ENCODE measurements at places on chromosomes 7 and 10.

- DNase-seq, result no peak
Measured at GRCh38 chr10:128055061-128055868, 71.0 kb downstream of the MKI67 start.

DNA sequence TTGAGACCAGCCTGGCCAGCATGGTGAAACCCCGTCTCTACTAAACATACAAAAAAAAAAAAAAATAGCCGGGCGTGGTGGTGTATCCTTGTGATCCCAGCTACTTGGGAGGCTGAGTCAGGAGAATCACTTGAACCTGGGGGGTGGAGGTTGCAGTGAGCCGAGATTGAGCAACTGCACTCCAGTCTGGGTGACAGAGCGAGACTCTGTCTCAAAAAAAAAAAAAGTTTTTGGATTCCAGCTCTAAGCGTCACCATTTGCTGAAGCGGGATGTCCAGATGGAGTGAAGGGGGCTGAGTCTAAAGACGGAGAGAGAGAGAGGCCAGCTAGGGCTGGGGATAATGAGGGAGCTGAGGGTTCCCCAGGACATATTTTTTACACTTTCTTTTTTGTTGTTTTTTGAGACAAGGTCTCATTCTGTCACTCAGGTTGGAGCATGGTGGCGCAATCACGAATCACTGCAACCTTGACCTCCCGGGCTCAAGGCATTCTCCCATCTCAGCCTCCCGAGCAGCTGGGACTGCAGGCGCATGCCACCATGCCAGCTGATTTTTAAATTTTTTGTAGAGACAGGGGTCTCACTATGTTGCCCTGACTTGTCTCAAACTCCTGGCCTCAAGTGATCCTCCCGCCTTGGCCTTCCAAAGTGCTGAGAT, 9.4 kb upstream of the HK1 start:
- no peak for DNase-seq

- peak; percentile 31 for DNase-seq
Measured at GRCh38 chr10:44786286-44786850, 124.8 kb upstream of the TMEM72 start.

DNA sequence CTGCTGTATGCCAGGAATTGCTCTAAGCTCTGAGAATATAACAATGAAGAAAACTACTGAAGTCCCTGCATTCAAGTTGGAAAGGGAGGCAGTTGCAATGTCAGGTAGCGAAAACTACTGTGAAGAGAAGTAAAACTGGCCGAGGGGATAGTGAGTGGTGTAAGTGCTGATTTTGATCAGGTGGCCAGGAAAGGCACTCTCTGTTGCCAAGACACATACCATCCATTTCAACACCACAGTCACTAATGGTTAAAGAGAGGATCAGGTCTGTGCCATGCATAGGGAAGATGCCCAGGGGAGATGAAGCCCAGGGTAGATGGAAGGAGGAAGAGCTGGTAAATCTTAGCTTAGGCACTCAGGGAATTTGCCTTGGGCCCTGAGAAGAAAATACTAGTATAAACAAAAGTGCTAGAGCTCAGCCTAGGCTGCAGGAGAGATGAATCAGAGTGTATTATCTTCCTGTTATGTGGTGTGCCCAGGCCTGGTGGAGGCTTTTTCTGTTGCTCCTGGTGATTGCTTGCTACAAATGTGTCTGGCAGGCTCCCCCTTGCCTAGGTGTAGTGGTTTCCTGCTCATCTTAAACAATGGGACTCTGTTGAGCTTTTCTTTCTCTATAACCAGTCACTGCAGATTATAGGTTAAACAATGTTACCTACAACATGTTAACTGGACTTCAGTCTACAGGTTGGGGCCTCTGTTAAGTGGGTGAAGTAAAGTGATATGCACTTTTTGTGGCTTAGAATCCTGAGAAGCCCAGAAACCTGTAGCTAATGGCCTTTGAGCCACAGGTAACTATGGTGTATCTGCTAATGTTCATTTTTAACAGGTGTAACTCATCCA, 125.5 kb downstream of the LRRC4 start:
- DNase-seq, result no peak

- DNase-seq, result no peak
Measured at GRCh38 chr10:49740346-49741107, 21.6 kb downstream of the OGDHL start.

DNA sequence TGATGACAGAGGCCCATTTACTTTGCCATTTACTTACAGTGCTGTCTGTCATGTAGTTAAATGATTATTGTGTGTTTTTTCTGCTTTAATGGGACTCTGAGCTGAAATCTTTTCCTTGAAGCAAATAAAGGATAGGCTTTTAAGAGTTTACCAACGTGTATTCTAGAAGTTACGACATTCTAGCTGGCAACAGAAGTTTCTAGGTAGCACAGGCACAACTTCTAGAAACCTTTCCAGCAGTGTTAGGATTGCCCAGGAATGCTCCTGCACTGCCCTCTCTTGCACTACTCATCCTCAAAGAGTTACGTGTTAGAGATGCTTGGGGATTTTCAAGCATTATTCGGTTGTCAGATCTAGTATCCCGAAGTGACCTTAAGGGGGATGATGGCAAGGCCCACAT, 42.5 kb upstream of the TMEM236 start:
- no peak for DNase-seq

- peak; percentile 55 for DNase-seq
Measured at GRCh38 chr10:126063353-126063791, 167.0 kb downstream of the FANK1 start.

- no peak for DNase-seq
Measured at GRCh38 chr10:117417196-117417595, 42.0 kb upstream of the PDZD8 start.

GRCh38 chr7:54186336-54186735, 355.8 kb upstream of the VSTM2A start:
- no peak for DNase-seq

GRCh38 chr7:31850601-31851000, 163.6 kb downstream of the PPP1R17 start:
- no peak for DNase-seq

DNA sequence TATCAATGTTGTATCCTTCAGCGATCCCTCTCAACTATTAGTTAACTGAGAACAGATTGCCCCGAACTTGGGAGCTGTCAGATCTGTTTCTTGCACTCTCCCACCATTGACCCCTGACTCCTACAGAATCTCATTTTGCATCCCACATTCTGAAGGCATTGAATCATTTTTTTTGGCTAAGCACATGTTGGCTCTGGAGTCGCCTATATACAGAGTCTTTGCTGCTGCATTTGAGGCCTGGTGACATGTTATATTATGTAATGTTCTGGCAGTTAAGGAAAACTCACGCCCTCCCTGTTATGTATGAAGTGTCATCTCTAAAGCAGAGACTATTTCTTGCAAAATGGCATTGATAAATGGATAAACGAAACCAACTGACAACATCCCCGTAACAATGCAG, 159.2 kb upstream of the ITGB1 start:
- DNase-seq, result no peak

GRCh38 chr10:89335226-89335625, 7.4 kb downstream of the IFIT3 start:
- DNase-seq, result no peak

- no peak for DNase-seq
Measured at GRCh38 chr10:75532253-75532924, 101.0 kb downstream of the LRMDA start.

DNA sequence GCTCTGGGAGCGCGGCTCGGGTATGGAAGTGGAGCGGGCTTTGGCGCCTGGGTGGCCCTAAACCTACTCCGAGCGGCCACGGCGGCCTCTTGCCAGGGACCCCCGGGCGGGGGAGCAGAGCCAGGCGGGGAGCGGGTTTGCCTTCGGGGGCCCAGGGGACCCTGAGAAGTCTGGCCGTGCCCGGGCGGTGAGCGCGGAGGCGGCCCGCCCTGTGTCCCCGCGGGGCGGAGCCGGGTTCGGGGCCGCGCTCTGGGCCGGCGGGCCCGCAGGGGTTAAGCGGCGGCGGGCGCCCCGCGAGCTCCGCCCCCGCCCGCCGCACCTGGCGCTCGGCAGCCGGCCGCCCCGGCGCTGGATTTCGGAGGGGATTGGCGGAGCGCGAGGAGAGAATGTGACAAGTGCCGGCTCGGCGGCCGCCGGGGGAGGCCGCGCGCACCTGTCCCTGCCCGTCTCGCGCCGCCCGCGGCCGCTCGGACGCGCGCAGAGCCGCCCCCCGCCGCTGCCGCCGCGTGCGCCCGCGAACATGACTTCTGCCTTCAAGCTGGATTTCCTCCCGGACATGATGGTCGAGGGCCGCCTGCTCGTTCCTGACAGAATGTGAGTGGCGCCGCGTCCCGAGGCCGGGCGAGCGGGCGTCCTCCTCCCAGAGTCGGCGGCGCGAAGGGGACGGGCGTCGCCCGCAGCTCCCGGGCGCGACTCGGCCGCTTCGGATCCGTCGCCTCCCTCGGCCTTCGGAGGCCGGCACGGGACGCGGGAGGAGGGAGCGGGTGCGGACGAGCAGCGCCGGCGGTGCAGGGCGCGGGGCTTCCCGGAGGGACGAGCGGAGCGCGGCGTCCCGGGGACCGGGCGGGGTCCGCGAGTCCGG, at the start of gene CELF2:
CELF2 (plus strand) TSS at position 303 of the 862 bp plus-strand sequence; CDS start at position 521, 218 bp downstream.
- no peak for DNase-seq

DNA sequence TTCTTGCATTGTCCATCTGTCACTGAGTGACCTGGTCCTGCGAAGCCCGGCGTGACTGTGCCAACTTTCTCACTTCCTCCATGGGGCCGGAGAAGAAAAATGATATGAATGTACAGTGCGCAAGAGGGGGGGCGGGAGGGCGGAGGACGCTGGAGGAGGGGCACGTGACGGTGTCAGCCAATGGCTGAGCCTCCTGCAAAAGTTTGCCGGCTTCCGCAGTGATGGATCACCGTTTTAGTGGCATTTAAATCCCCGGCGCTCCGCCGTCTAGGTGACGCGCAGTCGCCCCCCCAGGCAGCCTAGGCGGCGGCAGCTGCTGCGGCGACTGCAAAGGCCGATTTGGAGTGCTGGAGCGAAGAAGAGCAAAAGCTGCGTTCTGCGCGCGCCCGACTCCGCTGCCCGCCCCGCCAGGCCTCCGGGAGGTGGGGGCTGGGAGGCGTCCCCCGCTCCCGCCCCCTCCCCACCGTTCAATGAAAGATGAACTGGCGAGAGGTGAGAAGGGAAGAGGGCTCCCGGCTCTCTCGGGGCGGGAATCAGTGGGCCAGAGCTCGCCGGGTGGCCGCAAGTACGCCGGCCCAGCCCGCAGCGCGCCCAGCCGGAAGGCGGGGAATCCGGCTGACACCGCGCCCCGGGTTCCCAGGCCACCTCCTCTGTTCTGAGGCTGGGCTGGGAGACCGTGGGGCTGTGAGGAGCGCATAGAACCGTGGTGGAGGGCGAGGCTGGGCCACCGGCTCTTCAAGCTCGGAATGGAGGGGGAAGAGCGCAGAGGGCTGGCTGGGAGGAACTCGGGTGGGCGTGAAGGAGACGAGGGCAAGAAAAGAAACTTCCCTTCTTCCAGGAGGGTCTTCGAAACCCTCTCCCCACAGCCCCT, at the start of gene HOXA1:
HOXA1 (minus strand) TSS at position 104 of the 871 bp plus-strand sequence; CDS start at position 16, 88 bp downstream.
- DNase-seq, result peak; percentile 51

- no peak for DNase-seq
Measured at GRCh38 chr10:50992972-50993766, 81.1 kb upstream of the PRKG1 start.

DNA sequence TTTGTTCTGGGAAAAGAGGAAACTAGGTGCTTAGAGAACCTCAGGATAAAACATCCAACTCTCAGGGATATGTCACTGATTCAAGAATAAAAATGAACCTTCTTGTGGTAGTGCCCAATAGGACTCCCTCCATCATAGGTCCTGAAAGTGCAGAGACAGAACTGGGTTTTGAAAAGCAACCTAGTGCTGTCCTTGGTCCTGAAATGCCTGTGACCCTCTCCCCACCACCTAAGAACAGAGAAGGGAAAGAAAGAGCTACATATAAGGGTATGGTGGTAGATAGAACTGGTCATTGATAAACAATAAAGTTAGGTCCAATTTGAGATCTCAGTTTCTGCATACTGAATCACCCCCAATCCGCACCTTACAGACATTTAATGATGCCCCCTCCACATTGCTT, 953.3 kb downstream of the XPNPEP1 start:
- no peak for DNase-seq

GRCh38 chr7:69696054-69696591, 97.8 kb downstream of the AUTS2 start:
- no peak for DNase-seq

DNA sequence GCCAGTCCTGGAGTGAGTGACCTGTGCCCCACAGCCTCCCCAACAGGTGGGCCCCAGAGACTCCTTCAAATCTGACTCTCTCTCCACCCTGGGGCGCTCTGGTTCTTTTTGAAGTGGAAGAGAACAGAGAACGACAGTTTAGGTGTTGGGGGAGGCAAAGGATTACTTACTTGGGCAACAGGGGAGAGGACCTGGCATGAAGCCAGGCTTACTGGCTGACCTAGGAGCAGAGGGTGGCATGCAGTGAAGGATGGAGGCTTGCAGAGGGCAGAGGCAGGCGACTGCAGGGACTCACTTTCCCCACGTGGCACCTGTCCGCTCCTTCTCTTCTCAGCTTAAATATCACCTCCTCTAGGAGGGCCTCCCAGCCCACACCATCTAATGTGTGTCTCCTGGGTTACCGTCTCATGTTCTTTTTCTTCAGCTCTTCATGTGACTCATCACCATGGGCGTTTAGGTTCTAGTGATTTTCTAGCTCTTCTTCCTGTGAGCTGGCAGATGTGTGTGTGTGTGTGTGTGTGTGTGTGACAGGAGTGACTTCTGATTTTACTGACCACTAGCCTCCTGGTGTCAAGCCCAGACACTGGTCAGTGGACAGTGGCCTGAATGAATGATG, 15.5 kb downstream of the LZTS2 start:
- DNase-seq, result peak; percentile 64

GRCh38 chr10:11823989-11824346, 812 bp downstream of the PROSER2 start:
- no peak for DNase-seq

- DNase-seq, result no peak
Measured at GRCh38 chr7:116754186-116754585, 82.2 kb downstream of the MET start.

- DNase-seq, result no peak
Measured at GRCh38 chr10:110181451-110181850, 26.0 kb upstream of the MXI1 start.

GRCh38 chr7:95583834-95584621, 12.3 kb downstream of the PDK4 start:
- DNase-seq, result no peak

DNA sequence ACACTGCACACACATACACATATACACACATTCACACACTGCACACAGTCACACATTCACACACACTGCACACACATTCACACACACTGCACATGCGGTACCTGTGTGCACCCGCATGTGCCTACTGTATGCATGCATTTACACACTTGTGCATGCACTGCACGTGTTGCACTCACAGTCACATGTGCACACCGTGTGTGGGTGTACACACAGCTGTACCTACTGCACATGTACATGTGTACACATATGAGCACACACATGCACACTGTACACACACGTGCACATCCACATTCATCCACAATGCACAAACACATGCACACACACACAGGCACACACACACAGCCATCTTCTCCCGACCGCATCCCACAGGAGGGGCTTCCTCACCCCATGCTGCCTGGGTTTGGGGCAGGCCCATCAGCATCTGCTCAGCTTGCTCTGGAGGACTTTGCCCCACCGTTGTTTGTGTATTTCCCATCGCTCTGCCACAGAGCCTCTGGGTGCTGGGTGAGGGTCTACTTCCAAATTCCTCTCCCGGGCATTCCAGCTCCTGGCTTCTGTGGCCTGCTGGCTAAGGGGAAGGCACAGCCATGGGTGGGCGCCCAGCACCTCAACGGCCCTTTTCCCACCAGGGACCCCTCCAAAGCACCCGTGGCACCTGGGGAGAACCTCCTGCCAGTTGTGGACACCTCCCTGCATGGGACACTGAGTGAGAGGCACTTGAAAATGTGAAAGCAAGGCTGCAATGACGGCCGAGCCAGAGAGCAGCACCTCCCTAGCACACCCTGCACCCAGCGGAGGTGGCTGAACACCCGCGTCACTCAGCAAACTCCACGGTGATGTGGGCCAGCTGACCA, 324.3 kb downstream of the PTPRN2 start:
- DNase-seq, result no peak

All from fibroblast of skin of left biceps (primary cell).